ENCODE measurements at places on chromosomes 3 and 15.

DNA sequence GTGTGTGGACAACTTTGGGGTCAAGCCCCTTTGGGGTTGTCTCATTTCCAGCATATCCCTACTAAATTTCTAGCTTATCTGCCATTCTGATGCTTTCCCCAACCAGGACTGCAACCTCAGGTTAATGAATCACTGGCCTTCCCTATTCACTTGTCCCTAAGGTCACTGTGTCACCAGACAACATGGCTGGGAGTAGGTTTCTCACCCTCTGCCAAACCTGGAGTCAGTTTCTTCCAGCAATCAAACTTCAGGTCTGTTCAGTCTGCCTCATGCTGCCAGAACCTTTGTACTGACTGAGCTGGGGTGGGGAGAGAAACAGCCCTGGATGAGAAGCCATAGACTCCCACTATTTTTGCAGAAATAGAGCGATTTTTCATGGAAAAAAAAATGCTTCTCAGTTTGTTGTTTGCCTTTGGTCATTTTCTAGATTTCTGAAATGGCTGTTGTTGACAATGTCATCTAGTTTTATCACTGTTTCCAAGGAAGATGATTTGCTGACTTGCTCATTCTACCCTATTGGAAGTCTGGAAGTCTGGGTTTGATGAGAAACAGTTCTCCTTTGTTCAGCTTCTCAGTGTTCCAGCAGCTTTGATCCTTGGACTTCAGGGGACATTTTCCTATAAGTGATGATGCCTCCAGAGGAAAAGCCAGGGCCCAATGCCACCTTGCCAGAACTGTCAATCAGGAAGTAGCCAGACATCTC lies 74.8 kb upstream of the IL12A start:
- no peak for ATAC-seq

- no peak for ATAC-seq
Measured at GRCh38 chr3:171206283-171206682, 179.8 kb upstream of the SLC2A2 start.

DNA sequence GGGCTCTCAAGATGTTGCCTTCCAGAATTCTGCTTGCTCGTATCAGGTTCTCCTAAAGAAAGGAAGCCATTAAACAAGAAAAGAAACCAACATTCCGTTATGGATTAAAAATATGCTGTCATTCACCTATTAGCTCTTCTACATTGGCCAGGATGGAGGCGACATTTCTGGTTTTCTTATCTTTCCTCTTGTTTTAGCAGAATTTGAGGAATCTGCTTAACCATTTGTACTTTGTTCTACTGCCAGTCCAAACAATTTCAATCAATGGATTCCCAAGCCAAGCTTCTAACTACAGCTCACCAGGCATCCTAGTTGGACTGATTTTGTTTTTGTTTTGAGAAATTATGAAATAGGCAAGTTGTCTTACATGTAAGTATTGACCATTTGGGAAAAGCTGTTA lies 164.6 kb upstream of the TSC22D2 start:
- ATAC-seq = no peak

GRCh38 chr3:89113893-89114840 lies 6.7 kb downstream of the EPHA3 start:
- ATAC-seq = peak; percentile 75

DNA sequence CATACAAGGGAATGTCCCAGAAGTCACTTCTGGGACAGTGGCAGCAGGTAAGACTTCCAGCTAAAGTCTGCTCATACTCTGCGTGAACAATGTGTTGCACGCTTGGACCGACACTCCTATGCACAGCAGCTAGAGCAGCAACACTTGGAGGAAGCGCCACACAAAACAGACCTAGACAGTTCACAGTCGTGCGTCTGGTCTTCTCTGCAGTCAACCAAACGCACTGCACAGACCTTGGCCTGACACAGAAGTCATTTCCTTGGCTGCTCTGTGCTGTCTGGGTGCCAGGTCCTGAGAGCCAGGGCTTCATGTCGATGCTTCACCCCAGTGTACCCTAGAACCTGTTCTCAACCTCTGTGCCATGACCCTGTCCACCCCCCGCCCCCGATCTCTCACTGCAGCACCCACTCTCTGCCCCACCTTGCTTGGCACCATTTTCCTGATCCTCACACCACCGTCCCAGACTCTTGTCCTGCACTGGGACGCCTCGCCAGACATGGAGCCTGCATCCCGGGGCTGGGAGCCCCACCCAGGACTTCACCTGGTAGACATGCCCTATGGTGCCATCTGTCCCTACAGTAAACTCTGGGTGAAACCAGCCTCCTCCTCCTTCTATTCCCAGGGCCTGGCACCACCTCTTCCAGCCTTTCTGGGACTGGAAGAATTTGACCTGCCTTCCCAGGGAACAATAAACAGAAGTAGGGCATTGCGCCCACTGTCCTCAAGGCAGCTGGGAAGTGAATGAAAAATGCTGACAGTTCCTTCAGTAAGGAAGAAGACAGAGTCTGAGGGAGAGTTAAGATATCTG lies 3.1 kb downstream of the ATP10A start:
- ATAC-seq = peak; percentile 62

DNA sequence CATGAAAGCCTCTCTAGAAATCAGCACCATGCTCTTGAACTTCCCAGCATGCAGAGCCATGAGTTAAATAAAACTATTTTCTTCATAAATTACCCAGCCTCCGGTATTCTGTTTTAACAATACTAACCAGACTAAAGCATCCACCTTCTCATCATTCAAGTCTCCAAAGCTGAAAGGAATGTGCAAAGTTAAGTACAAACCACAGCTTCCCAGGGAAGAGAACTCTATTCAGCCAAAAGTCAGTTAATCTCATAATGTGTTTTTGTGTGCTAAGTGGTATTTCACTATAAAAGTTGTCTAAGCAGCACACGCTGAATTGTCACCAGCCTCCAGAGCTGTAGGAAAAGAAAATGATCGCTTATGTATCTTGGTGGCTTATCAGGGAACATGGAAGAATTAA lies 135.5 kb upstream of the KCNH8 start:
- no peak for ATAC-seq

- no peak for ATAC-seq
Measured at GRCh38 chr15:52699457-52699856, 20.3 kb upstream of the ATOSA start.

DNA sequence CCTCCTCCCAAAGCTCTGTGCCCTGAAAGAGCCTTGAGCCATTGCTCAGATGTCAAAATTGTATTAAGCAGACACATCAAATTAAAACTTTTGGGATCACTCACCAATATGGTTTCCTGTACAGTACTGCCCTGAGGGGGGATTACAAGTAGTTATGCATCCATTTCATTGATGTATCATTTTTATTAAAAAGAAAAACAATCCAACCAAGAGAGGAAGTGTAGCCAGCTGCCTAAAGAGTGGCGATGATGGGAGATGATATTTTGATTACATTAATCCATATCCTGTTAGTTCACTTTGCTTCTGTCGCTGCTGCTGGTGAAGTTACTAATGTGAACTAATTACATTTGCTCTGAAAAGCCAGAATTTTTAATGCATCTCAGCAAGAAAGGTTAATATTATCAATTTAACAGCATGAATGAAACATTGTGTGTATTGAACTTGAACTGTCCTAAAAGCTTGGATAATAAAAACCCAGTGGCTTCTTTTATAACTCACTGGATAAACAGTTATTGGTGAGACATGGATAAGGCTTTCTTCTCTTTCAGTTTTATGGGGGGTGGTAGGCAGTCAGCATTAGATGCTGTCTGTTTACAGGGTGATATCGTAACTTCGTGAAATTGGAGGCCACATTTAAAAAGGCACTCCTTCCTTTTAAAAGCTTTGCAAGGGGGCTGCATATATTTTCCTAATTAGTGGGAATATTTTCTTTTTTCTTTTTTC lies 87.7 kb downstream of the IGF1R start:
- no peak for ATAC-seq

GRCh38 chr3:178847190-178847589 lies 224.4 kb downstream of the ZMAT3 start:
- ATAC-seq = no peak

- ATAC-seq = no peak
Measured at GRCh38 chr15:65583701-65584100, 27.2 kb downstream of the INTS14 start.

DNA sequence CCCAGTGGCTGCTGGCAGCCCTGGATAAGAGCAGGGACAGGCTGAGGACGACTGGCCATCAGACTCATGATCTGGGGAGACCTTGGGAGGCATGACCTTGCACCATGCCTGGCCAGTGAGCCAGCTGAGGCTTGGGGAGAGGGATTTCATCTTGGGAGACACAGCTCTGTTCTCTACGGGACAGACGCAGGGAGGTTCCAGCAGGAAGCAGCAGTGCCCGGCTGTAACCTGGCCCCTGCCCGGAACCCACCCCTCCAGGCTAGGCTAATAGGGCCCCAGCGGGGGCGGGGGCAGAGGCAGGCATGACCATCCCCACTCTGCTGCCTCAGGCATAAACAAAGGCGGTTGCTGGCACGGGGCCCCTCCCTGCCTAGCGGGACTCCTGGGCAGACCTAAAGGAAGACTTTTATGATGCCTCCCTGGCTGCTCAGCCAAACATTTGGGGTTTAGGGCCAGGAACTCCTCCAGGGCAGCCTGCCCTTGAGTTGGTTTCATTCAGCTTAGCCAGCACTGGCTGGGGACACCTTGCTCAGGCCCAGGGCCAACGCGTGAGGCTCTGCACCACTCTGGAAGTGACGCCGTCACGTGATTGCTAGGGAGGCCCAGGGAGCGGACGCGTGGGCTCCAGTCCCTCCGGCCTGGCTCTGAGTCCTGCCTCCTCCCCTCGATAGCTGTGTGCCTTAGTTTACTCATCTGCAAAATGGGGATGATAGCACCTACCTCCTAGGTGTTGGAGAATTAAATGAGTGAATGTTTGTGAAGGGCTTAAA lies 27.6 kb downstream of the HDAC11 start:
- peak; percentile 31 for ATAC-seq

GRCh38 chr3:197512691-197513571 lies 42.8 kb downstream of the BDH1 start:
- ATAC-seq = no peak

- no peak for ATAC-seq
Measured at GRCh38 chr15:63970621-63971426, 75.5 kb downstream of the DAPK2 start.

- no peak for ATAC-seq
Measured at GRCh38 chr3:148439254-148439822, 258.4 kb upstream of the AGTR1 start.

DNA sequence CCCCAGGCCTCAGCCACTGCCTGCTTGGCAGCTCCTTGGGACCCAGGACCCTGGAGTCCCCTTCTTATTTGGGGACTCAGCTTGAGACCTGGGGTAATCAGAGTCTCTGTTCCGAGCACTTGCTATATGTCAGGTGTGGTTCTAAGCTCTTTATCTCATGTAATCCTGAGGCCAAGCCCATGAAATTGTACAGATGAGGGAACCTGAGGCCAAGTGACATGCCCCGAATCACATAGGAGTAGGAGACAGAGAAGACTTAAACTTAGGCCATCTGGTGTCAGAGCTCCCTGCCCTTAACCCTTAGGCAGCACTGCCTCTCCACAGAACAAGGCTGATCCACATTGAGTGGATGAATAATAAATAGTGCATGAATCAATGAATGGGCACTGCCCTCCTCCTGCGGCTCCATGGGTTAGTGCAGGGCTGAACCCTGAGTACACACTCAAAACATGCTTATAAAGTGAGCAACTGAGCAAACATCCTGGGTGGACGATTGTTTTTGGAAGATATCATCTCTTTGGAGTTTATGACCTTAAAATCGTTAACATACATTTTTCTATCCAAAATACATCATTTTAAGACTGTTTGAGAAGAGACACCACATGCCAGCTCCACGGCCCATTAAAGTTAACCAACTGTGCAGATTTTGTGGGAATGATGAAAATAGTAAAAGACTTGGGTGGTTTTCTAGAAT lies 33.2 kb upstream of the IQSEC1 start:
- no peak for ATAC-seq

DNA sequence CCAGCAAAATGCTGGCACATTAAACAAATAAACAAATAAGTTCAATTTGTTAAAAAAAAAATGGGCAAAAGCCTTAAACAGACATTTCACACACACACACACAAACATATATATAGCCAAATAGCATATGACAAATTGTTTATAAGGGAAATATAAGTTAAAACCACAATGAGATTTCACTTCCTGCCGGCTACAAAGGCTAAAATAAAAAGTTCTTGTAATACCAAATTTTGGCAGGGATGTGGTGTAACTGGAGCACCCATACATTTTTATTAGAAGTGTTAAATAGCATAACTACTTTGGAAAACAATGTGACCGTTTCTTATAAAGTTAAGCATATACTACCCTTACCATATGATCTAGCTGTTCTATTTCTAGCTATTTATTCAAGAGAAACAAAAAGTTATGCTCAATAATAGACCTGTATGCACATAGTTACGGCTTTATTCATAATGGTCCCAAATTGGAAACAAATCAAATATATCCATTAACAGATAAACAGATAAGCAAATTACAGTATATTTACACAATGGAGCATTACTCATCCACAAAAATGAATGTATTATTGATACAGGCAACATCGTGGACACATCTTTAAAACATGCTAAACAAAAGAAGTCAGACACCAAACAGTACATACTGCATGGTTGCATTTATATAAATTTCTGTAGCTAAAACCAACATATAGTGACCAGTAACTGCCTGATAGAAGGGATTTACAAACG lies 93.9 kb downstream of the EOMES start:
- no peak for ATAC-seq

DNA sequence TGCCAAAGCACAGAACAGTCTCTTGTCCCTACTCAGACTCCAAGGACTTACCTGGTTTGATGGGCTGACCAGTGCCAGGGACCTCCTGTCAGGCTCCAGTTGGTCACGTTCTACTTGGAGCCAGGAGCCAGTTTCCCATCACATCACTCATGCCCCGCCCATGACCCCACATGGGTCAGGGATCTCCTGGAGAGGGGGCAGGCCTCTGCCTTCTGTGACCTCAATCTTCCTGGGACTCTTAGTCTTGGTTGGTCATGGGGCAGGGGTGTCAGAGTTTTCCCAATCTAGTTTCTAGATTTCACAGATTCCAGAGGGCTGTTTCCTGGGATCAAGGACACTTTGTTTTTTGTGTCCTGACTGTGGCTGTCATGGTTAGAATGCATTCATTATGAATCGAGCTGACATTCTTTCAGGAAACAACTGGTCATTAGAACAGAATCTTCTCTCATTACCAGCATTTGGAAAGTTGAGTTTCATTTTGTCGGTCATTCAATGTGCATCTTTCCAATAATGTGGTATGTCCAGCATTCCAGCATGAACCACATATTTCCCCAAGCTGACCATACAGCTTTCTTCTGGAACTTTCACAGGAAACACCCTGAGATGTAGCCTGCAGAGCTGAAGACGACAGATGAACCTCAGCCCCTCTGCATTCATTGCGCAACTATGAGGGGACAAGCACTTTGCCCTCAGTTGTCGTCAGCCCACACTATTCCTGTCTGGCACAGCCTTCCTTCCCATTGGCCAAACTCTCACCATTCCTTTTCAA lies 19.8 kb downstream of the CYP19A1 start:
- ATAC-seq = no peak

- no peak for ATAC-seq
Measured at GRCh38 chr3:48505968-48506504, 2.1 kb upstream of the SHISA5 start.

DNA sequence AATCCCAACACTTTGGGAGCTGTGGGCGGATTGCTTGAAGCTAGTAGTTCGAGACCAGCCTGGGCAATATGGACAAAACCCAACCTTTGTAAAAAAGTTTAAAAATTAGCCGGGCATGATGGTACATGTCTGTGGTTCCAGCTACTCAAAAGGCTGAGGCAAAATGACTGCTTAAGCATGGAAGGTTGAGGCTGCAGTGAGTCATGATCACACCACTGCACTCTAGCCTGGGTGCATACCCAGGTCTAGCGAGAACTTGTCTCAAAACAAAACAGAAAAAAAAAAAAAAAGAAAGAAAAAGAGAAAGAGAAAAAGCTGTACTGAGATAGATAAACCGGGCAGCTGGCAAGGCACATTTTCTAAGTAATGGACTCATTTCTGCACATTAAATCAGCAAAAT lies 10.6 kb downstream of the ARPP19 start:
- ATAC-seq = no peak
